ENCODE measurements at places on chromosomes 12 and 14. TPM values are rescaled to one million over a fixed set of nuclear protein-coding genes. Genes with fewer than 3 reads are reported as not detected.

PTPRR gene
- total RNA-seq, result 0.96 TPM

C1QL4 gene
- total RNA-seq, result under 0.01 TPM

MAP1LC3B2 gene
- 0.48 TPM for total RNA-seq

REC8 gene
- total RNA-seq, result 1.7 TPM

KSR2 gene
- total RNA-seq, result under 0.01 TPM

EPYC gene
- total RNA-seq, result not detected

CMTM5 gene
- total RNA-seq, result not detected

PGAM5 gene
- 96.1 TPM for total RNA-seq

SALL2 gene
- total RNA-seq, result 0.85 TPM

TMEM121 gene
- 3.4 TPM for total RNA-seq

COL2A1 gene
- total RNA-seq, result 0.48 TPM

PLEKHD1 gene
- total RNA-seq, result under 0.01 TPM

FBLN5 gene
- total RNA-seq, result 0.24 TPM

IL31 gene
- not detected for total RNA-seq

ACSM4 gene
- total RNA-seq, result not detected

AMIGO2 gene
- 103 TPM for total RNA-seq

CAPZA3 gene
- 0.24 TPM for total RNA-seq

KRT83 gene
- total RNA-seq, result under 0.01 TPM

KRT81 gene
- 10.8 TPM for total RNA-seq

CD9 gene
- total RNA-seq, result 1,034 TPM

NYNRIN gene
- total RNA-seq, result 7.0 TPM

CATSPERB gene
- total RNA-seq, result 1.2 TPM

EIF2S3B gene
- 0.72 TPM for total RNA-seq

CFAP251 gene
- total RNA-seq, result 16.4 TPM

SOCS2 gene
- 20.7 TPM for total RNA-seq

DIO3 gene
- total RNA-seq, result not detected

SPIC gene
- not detected for total RNA-seq

LRRC10 gene
- not detected for total RNA-seq

CLEC4C gene
- total RNA-seq, result not detected

MYH6 gene
- not detected for total RNA-seq

MYG1 gene
- 43.1 TPM for total RNA-seq

CISTR gene
- total RNA-seq, result not detected

C12orf42 gene
- total RNA-seq, result not detected

SERPINA9 gene
- total RNA-seq, result not detected

TAS2R10 gene
- total RNA-seq, result 0.24 TPM

ADAMTS20 gene
- total RNA-seq, result not detected

CCDC184 gene
- total RNA-seq, result not detected

ADIPOR2 gene
- total RNA-seq, result 29.2 TPM

CCDC196 gene
- not detected for total RNA-seq

GUCY2C gene
- total RNA-seq, result not detected

KLRC2 gene
- total RNA-seq, result not detected

DNAL1 gene
- total RNA-seq, result 6.3 TPM
